ENCODE measurements at places on chromosomes 1 and 21.

- no peak for DNase-seq
These were observed 2.5 kb downstream of the OLFML2B start for GRCh38 chr1:162021124-162021523.

DNA sequence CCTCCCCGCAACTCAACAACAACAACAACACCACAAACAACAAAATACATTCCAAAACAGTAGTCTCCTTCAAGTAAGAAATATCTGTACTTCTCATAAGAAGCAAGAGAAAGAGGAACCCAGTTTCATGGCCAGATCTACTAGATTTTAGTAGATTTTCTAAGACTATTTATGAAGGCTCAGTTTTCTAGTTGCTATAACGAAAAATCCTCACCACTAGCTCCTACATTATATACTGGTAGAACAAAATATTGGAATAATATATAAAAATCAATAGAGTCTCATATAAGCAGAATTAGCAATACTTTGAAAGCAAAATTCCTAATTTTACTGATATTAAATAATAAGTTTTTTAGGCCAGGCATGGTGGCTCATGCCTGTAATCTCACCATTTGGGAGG is 86.9 kb downstream of the LYST start:
- DNase-seq: no peak

DNA sequence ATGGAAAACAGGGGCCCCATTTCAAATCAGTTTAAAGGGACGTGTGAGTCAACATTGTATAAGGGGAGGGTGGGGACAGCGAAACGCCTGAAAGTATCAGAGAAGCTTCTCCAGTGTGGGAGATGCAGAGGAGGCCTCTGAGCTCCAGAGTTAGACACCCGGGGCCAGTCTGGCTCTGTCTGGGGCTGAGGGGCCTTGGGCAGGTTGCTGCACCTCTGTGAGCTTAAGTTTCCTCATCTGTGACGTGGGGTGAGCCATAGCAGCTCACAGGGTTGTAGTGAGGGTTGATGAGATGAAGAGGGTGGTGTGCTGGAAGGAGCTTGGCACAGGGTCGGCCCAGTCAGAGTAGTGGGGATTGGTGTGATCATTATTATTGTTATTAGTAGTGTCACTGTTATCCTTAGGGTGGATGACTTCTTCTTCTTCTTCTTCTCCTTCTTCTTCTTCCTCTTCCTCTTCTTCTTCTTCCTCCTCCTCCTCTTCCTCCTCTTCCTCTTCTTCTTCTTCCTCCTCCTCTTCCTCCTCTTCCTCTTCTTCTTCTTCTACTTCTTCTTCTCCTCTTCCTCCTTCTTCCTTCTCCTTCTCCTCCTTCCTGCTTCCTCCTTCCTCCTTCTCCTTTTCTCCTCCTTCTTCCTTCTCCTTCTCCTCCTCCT is 282.0 kb downstream of the PTPRU start:
- no peak for DNase-seq

DNA sequence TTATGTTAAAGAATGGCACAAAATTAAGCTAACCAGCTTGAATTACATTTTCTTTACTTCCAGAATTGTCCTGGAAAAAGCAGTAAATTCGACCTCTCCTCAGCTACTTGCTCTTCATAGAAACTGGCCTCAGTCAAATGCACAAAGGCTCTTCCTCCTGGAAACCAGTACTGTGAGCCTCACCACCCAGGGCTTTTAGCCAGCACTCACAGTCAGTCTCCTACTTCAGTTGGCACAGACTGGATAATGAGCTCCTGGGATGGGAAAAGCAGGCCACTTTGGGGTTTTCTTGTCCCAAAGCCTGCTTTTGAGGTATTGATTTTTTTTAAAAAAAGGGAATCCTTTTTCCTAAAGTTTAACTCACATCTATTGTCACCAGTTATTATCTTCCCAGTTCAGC is 40.4 kb downstream of the SCYL3 start:
- DNase-seq: no peak

Measured in SK-MEL-5 (cell line).